Endothelial cell of umbilical vein (primary cell): ENCODE measurements at places on chromosomes 4 and X. TPM values are rescaled to one million over a fixed set of nuclear protein-coding genes. Genes with fewer than 3 reads are reported as not detected.

The RAB33A gene
- total RNA-seq = 0.91 and 1.4 TPM in 2 replicates

The SPANXN3 gene
- total RNA-seq = not detected in 2 replicates

The CLIC2 gene
- total RNA-seq = 0.25 and 0.73 TPM in 2 replicates

The BMPR1B gene
- 1.4 and 2.1 TPM in 2 replicates for total RNA-seq

The CLDN34 gene
- 0.35 and 0.46 TPM in 2 replicates for total RNA-seq

The HCCS gene
- 35.2 and 39.3 TPM in 2 replicates for total RNA-seq

The FDCSP gene
- total RNA-seq = not detected in 2 replicates

The SLC9B1 gene
- total RNA-seq = 0.49 TPM in 1 of 2 replicates, not detected in the other

The BEX1 gene
- total RNA-seq = 0.46 TPM in 1 of 2 replicates, not detected in the other

The THOC2 gene
- 67.8 and 72.9 TPM in 2 replicates for total RNA-seq

The DUX4 gene
- not detected in 2 replicates for total RNA-seq

The KLF8 gene
- 1.0 and 1.2 TPM in 2 replicates for total RNA-seq

The SORCS2 gene
- 0.14 TPM in 1 of 2 replicates, not detected in the other for total RNA-seq

The RIBC1 gene
- 0.42 and 0.86 TPM in 2 replicates for total RNA-seq
